NCI-H1417 treated with DMSO at 0.1 percent for 48 hours (cell line): ENCODE measurements at places on chromosomes 4 and X.
A peak's percentile ranks its signal among the peaks of the same experiment; 100 is the strongest.

DNA sequence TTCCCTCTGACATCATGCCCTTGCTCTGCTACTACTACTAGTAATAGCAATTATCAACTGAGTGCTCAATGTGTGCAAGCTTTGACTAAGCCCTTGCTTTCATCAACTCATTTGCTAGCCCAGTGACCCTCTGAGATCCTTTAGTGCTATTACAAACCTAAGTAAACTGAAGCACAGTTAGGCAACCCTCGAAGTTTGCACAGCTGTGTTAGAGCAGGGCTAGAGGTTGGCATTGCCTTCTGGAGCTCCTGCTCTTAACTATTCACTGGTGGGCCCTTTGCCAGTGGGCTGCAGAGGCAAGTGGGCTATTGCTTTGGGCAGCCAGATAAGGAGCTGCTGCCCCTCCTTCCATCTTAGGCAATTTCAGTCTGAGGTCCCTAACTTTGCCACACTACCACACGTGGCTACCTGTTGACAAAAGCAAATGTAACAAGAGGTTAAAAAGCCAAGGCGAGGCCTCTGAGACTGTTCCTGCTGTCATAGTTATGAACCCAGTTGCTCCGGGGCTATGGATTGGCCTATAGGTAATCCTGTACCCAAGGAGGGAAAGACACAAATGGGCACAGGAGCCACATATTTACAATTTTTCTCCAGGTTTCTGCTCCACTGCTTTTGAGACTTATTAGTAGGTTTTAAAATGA lies 41.5 kb upstream of the ANKRD50 start:
- DNase-seq, result no peak

DNA sequence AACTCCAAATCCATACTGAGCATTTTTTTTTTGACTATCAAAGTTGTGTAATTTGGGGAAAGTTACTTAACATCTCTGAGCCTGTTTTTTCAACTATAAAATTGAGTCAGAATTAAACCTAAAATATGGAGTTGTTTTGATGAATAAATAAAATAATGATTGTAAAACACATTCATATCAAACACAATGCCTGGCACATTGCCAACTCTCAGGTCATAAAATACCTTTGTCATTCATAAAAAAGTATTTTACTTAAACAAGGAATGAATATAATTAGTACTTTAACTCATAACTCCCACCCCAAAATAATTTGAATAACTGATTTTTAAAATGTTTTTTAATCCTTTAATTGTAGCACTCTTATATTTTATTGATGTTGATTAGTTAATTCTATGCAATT lies 3.8 kb upstream of the GPR174 start:
- DNase-seq, result no peak

GRCh38 chr4:184420881-184421416 lies 53.4 kb downstream of the IRF2 start:
- no peak for DNase-seq

GRCh38 chrX:120001787-120002186 lies 58.2 kb upstream of the NKAP start:
- DNase-seq, result no peak

DNA sequence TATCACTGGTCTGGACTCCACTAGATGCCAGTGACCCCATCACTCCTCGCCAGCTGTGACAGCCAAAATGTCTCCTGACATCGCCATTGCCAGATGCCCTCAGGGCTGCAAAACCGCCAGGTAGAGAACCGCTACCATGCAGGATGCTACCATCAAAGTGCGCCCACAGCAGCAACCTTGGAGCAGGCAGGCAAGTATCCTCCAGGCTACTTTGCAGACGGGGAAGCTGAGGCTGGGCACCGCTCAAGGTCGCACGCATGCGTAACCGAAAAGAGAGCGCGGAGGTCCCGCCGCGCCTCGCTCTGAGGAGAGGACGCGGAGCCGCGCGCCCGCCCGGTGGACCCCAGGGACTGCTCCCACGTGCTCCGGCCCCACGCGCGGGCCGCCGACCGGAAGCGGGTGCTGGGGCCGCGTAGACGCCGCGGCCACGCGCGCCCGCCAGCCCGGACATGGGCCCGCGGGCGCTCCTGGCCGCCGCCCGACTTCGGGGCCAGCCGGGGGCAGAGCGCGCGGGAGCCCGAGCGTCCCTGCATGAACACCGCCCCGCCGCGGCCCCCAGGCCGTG lies at the start of gene STS:
Gene STS, plus strand, starts transcription at position 300 of the 565 bp plus-strand sequence. CDS start 105,488 bp downstream, outside the sequence.
- no peak for DNase-seq

DNA sequence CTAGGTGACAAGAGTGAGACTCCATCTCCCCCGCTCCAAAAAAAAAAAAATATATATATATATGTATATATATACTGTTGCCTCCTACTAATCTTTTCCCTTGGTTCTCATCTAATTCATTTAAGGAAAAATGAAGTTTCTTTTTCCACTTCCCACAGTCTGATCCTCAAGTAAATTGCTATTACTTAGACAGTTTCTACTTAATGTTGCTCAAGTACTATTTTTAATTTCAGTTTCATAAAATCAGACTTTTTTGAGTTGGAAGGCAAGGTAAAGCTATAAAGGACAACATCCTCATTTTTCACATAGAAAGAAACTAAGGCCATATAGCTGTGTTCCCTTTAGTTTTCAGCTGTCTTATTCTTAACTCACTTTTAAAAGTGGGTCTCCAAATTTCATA lies 5.8 kb downstream of the RXFP1 start:
- DNase-seq, result no peak

GRCh38 chr4:122766950-122767349 lies 34.4 kb downstream of the BBS12 start:
- no peak for DNase-seq

GRCh38 chr4:127007305-127007704 lies 625.5 kb upstream of the INTU start:
- no peak for DNase-seq

DNA sequence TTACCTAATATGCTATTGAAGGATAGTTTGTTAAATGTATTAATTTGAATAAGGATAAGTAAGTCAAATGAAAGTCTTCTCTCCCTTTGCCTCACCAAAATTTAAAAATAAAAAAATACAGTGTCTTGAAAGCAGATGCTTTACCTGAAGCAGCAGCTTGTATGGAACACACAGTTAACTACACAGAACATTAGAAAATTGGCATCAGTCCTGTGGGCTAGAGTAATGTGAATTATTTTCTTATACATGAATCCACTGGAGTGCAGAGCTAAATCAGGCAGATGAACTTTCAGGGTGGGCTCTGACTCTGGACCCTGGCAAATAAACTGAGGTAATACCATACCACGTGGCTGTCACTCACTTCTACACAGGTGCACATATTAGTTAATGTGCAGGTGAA lies 348.0 kb downstream of the FSTL5 start:
- no peak for DNase-seq

- peak; percentile 48 for DNase-seq
Measured at GRCh38 chrX:18984381-18985185, 669 bp upstream of the PHKA2 start.

GRCh38 chr4:41258783-41259182 lies 2.1 kb downstream of the UCHL1 start:
- DNase-seq, result no peak

DNA sequence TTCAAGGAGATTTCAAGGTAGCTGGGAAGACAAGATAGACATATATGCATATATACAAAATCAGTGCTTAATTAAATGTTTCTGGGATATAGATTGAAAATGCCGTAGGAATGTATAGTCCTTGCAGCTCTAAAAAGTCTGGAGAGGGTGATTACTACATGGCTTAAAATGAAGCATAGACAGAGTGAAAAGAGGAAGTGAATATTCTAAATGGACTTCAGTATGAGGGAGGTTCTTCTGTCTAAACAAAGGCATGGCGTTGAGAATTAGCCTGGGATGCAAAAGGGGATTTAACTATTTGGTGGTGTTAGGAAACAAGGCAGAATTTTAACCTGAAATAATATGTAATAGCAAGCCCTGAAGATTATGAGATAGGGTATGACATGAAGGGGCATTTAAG lies 141.5 kb upstream of the FRMPD4 start:
- no peak for DNase-seq

- DNase-seq, result no peak
Measured at GRCh38 chr4:9384126-9384525, 21.2 kb downstream of the USP17L30 start.

DNA sequence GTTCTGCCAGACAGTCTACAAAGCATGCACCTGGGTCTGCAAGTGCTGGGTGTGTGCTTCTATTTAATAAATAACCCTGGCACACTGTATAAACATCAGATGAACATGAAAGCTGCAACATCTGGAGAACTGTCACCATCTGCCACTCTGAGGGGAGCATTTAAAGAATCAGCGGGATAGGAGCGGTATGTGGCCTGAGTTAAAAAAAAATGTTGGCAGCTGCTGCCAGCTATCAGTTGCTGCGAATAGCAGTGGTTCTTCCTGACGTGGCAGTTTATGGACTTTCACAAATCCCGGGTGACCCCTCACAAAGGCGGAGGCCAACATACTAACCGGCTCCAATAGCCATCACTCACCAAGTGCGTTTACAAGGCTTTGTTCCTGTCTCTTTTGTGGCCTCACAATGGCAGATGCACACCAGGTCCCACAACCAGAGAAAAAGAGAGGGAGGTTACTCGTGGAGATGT lies 95.1 kb downstream of the RASL11B start:
- peak; percentile 91 for DNase-seq

DNA sequence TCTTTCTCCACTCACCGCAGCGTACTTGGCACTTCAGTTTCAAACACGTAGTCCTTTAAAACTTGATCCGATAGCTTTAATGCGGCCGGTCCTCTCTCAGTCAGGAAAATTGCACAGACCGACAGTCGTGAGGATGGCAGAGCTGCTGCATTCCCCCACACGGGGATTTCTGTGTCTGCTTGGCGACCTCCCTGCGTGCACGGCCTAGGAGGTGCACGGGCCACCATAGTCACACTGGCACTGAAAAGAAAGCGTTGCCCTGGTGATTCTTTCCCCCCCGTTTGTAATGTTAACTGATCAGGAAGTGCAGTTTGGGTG lies 10.3 kb downstream of the AKAP17A start:
- no peak for DNase-seq

GRCh38 chr4:76441881-76442280 lies 6.9 kb downstream of the SHROOM3 start:
- DNase-seq, result no peak

- no peak for DNase-seq
Measured at GRCh38 chr4:157898836-157899605, 273.8 kb downstream of the GASK1B start.

DNA sequence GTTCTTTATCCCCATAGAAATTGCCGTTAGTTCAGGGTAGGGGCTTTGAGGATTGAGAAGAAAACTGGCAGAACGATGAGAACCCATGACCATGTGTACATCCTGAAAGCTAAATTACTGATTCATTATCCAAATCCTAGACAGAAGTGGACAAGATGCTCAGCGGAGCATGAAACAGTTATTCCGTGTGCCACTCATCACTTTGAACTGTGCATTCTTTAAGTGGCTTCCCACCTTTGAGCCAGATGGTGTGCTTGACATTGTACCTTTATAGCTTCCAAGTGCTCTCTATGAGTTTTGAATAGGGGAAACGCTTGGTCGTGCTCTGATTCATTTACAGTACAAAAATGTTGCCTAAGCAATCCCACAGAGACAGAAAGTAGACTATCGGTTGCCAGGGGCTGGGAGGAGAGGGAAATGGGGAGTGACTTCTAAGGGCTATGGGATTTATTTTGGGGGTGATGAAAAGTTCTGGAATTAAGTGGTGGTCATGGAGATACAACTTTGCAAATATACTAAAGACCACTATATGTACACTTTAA lies 100.0 kb downstream of the DOCK11 start:
- no peak for DNase-seq

DNA sequence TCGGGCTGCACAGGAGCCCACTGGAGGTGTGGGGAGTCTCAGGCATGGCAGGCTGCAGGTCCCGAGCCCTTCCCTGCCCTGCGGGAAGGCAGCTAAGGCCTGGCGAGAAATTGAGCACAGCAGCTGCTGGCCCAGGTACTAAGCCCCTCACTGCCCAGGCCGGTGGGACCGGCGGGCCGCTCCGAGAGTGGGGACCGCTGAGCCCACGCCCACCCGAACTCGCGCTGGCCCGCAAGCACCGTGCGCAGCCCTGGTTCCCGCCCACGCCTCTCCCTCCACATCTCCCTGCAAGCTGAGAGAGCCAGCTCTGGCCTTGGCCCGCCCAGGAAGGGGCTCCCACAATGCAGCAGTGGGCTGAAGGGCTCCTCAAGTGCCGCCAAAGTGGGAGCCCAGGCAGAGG lies 82.0 kb upstream of the NEIL3 start:
- no peak for DNase-seq

DNA sequence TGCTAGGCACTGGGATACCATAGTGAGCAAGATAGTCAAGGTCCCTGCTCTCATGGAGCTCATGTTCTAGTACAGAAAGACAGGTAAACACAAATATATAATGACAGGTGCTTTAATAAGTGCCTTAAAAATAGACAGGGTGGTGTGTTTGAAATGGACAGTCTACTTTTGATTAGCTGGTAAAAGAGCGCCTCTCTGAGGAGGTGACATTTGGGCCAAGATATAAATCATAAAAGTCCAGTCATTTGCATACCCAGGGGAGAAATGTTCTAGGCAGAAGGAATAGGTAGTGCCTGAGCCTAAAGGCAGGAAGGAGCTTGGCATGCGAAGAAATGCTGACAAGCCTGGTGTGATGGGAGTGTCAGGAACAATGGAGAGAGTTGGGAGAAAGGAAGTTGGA lies 83.6 kb downstream of the DNAAF6 start:
- no peak for DNase-seq

- DNase-seq, result no peak
Measured at GRCh38 chr4:89929425-89930159, 34.9 kb downstream of the MMRN1 start.

DNA sequence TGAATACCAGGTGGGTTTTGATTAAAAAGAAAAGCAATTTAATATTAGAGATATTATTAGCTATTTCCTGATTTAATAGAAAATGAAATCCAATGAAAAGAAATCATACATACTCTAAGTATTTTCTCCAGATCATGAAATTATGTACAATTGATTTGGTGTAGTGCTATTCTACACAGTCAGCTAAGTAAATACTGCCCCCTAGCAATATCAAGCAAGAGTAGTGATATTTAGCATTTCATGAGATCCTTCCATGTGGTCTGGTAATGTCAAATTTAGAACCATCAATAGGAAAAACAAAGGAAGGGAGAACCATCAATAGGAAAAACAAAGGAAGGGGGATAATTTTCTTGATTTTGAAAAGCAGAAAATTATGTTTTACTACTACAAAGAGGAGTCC lies 114.6 kb downstream of the TBCK start:
- no peak for DNase-seq

DNA sequence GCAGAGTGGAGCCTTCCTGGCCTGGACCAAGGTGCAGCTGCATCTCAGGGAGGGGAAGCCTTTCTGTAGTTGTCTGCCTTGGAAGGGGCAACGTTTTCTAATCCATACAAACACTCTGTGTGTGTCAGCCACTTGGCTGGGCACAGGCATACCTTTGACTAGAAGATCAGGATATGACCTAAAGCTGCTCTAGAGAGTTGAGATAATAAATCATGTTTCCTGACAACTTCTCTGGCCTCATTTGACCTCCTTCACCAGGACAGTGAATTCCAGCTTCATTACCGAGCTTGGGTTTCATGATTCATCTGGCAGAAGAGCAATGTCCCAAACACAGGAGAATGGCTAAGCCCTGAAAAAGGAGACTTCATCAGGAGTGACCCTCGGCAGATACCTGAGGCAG lies 89.6 kb upstream of the KIT start:
- no peak for DNase-seq
